Epithelial cell of proximal tubule (primary cell): ENCODE measurements at places on chromosomes 2 and 18.

DNA sequence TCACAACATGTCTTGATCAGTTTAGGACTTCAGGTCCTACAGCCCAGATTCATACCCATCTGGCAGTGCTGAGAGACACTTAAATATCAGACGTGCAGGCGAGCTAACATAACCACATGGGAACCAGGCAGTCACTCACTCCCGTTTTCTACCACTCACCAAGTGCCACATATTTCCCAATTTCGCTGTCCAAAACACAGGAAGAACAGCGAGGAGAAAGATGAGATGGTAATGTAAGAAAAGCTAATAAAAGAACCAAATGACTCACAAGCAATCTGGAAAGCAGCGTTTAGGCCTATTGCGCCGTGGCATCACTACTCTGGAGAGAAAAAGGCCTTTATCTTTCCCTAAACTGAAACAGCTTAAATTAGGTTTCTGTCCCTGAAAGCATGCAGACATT, 647.8 kb upstream of the SLC39A10 start:
- no peak for DNase-seq

DNA sequence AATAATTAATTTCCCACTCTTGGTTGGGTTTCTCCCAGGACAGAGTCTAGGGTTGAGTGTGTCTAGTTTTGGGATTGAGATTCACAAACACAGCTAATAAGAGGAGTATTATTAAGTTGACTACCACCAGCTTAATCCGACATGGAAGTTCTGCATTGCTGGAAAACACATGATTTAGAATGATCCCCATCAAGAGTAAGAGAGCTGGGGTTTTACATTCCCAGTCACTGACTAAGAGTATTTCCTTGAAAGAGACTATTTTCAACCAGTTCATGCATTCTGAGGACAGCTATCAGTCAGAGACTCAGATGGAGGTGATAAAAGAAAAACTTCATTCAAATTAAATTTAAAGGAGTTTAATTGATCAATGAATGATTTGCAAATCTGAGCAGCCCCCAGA, 334.6 kb upstream of the LRATD1 start:
- no peak for DNase-seq

DNA sequence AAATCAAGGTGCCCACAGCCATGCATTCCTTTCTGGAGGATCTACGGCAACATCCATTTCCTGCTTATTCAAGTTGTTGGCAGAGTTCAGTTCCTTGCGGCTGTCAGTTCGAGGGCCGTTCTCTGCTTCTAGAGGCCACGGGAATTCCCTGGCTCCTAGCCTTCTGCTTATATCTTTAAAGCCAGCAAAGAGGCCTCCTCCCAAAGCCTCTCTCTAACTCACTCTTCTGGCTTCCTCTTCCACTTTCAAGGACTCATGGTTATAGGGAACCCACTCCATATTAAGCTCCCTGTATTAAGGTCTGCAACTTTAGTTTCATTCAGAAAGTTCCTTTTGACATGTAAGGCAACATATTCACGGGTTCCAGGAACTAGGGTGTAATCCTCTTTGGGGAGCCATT, 150.1 kb upstream of the RMP24 start:
- DNase-seq: no peak

- DNase-seq: no peak
Measured at GRCh38 chr2:239584986-239585385, 184.2 kb upstream of the HDAC4 start.

DNA sequence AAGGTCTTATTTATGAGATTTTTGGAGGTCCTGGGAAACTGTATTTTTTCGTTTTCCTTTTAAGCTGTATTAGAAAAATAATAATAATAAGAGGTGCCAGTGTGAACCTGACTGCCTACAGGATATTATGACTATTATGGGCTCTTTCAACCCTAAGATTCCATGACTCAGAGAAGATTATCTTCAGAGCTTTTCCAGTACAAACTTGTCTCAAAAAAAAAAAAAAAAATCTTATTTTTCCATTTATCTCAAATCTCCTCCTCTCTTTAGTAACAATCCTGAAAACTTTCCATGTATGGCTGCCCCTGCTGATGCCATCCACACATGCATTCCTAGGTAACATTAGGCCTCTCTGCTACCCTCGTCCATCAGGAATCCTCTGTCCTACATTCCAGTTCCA, 36.7 kb upstream of the RPE start:
- no peak for DNase-seq

GRCh38 chr2:17682098-17682857, 71.3 kb downstream of the SMC6 start:
- DNase-seq: no peak

DNA sequence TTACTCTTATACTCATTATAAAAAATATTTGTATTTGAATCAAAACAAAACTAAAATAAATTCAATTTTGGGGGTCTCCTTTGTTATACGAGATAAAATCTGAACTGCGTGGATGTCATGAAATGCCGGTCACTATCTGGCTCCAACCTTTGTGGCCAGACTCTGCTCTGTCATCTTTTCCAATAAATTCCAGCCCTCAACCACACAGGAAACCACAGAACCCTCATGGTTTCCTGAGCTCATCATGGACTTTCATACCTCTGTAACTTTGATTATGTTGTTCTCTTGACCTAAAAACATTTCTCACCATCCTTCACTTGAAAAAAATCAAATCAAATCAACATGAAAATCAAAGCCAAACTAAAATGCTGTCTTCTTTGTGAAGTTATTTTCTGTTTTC, 724.7 kb downstream of the METTL4 start:
- peak; percentile 18 for DNase-seq

- DNase-seq: no peak
Measured at GRCh38 chr2:71833855-71834560, 313.7 kb downstream of the CYP26B1 start.

GRCh38 chr18:50638884-50639420, 79.1 kb downstream of the MAPK4 start:
- no peak for DNase-seq

- DNase-seq: no peak
Measured at GRCh38 chr2:237425320-237425719, 11.4 kb upstream of the COL6A3 start.

- no peak for DNase-seq
Measured at GRCh38 chr18:7940971-7941370, 373.9 kb downstream of the PTPRM start.

- peak; percentile 43 for DNase-seq
Measured at GRCh38 chr18:21433436-21433835, 167.1 kb downstream of the ESCO1 start.

DNA sequence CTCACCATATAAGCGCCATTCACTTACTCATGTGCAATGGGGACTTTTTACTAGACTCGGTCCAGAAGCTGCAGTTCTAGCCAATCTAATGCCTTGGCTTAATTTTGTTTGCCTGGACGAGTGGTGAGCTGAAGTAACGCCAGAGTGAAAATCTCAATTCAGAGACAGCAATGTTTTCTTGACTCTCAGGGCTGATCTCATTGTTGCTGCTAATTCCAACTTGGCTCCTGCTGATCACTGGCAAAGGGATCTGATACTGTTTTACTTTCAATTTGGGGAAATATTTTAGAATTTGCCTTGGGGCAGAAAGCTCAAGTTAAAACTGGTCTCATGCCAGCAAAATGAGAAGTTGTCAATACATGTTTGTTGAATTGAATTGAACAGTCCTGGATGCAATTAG, 906.6 kb upstream of the CDH2 start:
- no peak for DNase-seq

DNA sequence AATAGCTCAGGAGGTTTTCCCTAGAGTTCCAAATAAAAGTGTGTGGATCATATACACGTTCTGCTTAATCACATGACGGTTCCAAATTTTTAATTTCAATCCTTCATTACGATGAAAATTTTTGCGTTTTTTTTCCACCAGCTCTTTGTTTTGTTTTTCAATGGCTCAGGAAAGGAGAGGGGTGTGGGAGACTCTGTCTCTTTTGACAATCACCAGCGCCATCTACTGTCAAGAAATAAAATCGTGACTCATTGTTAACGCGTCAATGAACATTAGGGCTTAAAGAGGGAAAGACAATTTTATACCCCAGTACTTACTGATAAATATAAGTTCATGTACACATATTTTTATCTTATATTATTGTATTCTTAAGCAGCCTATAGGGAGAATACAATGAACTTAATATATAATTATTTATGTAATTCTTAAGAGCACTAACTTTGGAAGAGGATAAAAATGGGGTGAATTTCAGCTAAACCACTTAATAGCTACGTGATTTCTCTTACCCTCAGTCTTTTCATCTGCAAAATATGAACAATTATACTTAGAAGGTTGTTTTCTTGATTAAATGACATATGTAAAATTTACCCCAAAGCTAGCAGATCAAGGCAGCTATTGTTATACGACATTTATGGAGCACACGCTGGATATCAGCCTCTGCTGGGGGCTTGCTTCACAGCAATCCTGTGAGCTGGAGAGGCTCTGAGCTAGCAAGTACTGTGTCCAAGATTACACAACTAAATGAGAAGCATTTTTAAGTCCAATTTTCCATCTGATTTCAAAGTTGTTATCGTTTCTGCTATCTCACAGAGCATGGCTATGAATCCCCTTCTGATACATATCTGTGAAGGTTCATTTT, 47.4 kb upstream of the RMDN2 start:
- no peak for DNase-seq

GRCh38 chr18:32612651-32613050, 142.0 kb upstream of the GAREM1 start:
- no peak for DNase-seq

GRCh38 chr2:1766851-1767811, 22.8 kb upstream of the PXDN start:
- DNase-seq: no peak

GRCh38 chr2:20092226-20092900, 40.9 kb upstream of the LAPTM4A start:
- DNase-seq: no peak

GRCh38 chr18:43525169-43525568, 247.9 kb upstream of the SYT4 start:
- no peak for DNase-seq

GRCh38 chr2:29166242-29167039, 51.2 kb downstream of the CLIP4 start:
- DNase-seq: peak; percentile 23

- DNase-seq: no peak
Measured at GRCh38 chr2:42101206-42102023, 53.6 kb downstream of the PKDCC start.

DNA sequence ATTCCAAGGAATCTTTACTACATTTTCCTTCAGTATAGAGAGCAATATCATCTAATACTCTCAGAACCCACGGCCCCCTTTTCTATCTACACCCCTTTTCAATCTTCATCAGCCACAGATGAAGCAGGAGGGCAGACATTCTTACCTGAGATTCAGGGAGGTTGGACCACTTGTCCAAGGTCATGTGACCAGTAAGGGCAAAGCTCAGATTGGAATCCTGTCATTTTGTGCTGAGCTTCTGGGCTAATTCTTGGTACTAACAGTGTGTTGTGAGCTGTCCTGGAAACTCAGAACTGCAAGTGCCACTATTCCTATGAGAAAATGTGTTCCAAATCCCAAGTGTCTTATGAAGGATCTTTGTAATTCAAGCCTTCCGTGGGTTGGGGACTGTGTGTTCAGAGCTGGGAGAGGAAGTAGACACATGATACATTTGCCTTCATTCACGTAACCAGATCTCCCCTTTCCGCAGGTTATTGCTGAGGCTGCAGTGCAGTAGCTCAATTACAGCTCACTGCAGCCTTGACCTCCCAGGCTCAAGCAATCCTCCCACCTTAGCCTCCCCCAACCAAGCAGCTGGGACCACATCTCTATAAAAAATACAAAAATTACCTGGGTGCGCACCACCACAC, 3.3 kb downstream of the CHRNA1 start:
- no peak for DNase-seq

GRCh38 chr2:5528706-5529105, 163.5 kb upstream of the SOX11 start:
- DNase-seq: no peak

DNA sequence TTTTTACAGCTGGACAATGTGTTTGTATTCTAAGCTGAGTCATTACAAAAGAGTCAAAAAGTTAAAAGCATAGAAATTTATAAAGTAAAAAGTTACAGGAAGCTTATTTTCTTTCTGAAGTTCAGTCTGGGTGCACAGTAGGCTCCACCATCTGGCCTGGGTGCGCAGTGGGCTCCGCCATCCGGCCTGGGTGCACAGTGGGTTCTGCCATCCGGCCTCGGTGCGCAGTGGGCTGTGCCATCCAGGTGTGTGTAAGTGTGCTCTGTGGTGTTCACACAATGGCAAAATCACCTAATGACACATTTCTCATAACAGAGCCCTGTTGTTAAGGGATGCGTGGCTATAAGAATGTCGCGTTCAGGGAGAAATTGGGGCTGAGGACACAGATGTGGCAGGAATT, 195.5 kb downstream of the ANKRD30B start:
- no peak for DNase-seq

GRCh38 chr2:28350791-28351285, 41.8 kb upstream of the FOSL2 start:
- DNase-seq: no peak

DNA sequence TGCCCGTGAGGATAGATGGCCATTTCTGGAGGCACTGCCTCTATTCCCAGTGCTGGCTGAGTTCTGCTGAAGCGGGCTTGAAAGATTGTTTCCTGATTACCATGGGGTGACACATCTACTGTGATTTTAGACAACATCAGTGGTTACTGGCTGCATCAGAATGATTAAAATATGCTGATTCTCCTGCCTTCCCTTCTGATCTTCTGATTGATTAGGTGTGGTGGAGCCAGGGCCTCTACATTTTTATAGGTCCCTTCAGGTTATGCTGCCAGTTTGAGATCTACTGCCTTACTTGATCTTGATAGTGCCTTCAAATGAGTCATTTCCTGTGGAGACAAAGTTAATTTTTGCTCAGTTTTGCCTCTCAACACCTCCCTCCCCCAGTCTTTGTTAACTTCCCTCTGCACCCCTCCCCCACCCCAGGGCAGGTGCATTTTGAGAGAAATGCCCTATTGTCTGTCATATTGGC, 31.6 kb upstream of the SNORC start:
- no peak for DNase-seq

GRCh38 chr18:77114415-77115191, 18.0 kb downstream of the MBP start:
- DNase-seq: peak; percentile 100

DNA sequence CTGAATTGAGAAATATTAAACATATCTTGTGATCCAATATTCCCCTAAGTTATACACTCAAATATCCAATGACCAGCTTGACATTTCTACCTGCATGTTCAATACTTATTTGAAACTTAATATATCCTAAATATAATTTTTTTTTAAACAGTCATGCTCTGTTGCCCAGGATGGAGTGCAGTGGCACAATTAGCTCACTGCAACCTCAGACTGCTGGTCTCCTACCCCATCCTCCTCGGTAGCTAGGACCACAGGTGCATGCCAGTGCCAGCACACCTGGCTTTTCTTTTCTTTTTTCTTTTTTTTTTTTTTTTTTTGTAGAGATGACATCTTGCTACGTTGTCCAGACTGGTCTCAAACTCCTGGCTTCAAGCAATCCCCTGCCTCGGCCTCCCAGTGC, 4.2 kb downstream of the KYNU start:
- no peak for DNase-seq

- no peak for DNase-seq
Measured at GRCh38 chr2:238786792-238787490, 60.9 kb upstream of the TWIST2 start.
